NCI-H524 treated with DMSO at 0.1 percent for 48 hours (cell line): ENCODE measurements at places on chromosomes 2 and 18.

DNA sequence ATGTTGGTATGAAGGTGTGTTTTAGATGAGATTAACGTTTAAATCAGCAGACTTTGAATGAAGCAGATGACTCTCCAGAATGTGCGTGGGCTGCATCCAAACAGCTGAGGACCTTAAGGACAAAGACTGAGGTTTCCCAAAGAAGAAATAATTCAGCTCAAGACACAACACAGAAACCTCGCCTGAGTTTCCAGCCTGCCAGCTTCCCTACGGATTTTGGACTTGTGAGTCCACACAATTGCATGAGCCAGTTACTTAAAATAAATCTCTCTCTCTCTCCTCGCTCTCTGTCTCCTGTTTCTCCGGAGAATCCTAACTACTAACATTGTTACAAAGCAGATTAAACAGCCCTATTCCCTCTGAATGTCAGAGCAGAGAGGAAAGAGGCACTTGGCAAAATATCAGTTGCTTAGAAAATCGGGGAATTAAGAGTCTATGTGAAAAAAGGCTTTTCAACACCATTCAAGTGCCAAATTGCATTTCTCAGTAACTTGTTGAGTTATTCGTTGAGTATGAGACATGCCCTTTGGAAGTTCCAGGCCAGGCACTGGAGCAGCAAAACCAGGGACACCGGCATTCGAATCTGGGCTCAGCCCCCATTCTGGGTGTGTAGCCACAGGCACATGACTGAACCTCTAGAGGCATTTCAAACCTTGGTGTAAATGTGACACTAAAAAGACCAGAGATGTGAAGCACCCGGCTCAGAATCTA, 174.6 kb upstream of the PID1 start:
- DNase-seq: no peak

- no peak for DNase-seq
Observed at GRCh38 chr2:239793086-239793485, 232.1 kb downstream of the NDUFA10 start.

GRCh38 chr2:104474716-104475115, 379.2 kb upstream of the POU3F3 start:
- no peak for DNase-seq

DNA sequence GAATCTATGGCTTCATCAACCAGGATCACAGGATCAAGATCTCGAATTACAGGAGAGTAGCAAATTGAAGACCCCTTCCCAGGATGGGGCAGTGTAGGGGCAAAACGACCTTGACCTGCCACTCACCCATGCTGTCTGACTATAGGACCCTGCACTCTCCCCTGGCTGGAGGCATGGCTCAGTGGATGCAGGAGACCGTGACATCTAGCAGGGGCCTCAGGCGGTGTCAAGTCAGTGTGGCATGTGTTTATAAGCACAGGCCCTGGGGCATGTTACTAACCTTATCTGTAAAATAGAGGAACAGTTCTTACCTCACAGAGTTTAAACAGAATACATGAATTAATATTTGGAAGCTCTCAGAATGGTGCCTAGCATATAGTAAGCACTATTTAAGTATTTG, 3.5 kb downstream of the HAAO start:
- DNase-seq: no peak

GRCh38 chr2:168030862-168031624, 216.4 kb downstream of the STK39 start:
- no peak for DNase-seq

DNA sequence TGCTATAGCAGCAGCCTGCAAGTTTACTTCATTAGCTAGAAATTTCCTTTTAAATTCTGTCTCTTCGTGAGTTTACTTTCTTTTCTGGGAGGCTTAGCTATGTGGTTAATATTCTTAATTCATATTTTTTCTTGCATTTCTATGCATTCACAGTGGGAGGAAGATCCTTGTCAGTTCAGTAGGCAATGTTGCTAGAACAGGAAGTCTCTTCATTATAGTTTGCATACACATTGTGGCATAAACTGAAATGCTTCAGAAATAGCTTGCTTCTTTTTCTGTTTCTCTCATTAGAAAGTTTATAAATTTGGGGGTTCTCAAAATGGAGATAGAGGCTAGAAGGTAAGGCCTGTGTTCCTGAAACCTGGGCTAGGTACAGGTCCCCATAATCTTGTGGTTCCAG, 8.1 kb upstream of the ARHGAP15 start:
- no peak for DNase-seq

GRCh38 chr2:28052691-28053090, 162.2 kb downstream of the BABAM2 start:
- no peak for DNase-seq

GRCh38 chr18:51051105-51051712, 21.2 kb downstream of the SMAD4 start:
- DNase-seq: no peak

DNA sequence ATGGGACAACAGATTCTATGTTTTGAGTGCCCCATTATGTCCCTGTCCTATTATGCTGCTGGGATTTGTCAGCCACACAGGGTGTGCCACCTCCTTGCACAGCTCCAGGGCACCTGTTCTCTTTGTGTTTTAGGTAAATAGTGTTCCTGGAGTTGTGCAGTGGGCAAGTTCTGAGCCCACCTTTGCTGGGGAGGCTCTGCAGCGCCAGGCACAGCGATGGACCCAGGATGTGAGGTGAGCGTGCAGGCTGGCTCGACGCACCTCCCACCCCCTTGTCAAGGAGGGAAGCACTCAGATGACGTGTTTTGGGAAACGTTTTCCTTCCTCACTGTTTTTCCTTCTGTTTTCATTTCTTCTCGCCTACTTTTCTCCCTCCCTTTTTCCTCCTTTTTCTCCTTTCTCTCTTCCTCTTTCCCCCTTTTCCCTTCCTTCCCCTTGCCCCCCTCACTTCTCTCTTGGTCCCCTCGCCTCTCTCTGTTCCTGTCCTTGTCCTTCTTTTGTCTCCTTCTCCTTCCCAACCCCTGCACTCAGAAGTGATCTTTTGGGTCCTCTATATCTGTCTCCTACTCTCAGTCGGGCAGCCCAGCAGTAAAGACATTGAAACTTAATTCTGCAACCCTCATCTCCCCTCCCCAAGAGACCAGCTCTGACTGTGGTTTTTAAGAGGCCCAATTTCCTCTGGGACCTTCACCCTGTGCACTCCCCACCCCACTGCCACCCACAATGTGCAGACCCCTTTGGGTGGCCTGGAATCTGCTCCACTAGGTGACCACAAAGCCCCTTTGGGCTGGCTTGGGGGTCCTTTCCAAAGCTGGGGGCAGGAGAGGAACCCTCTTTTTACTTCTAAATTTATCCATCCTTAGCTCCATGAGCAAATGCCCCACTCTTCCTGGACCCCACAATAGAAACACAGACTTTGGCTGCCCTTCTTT, 104.0 kb downstream of the MCFD2 start:
- DNase-seq: no peak

- DNase-seq: no peak
Observed at GRCh38 chr2:132670496-132671150, 618 bp upstream of the LYPD1 start.

DNA sequence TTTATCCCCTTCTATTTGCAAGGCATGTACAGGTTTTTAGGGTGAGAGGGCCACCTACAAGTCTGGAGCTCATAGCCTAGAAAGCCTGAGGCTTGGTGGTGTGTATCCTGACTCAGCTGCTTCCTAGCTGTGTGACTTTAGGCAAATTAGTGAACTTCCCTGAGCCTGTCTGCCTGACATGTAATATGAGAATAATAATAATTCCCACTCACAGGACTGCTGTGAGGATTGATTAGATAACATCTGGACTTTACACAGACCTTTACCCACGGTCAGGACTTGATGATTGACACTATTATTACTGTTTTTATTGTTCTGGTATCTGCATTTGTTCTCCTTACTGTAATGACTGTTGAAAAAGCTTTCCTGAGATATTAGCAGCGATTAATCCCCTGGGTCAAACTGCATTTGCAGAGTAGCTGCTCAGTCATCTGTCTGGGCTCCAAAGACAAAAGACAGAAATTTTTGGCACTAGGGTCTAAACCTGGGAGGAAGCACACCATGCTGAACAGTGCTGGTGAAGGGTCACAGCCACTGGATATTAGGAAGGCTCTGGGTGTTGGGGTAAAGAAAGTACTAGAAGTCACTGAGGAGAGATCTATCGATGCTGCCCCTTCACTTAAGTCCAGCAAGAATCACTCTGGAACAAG, 276.5 kb upstream of the FN1 start:
- no peak for DNase-seq

GRCh38 chr18:44758861-44759631, 78.4 kb downstream of the SETBP1 start:
- no peak for DNase-seq

DNA sequence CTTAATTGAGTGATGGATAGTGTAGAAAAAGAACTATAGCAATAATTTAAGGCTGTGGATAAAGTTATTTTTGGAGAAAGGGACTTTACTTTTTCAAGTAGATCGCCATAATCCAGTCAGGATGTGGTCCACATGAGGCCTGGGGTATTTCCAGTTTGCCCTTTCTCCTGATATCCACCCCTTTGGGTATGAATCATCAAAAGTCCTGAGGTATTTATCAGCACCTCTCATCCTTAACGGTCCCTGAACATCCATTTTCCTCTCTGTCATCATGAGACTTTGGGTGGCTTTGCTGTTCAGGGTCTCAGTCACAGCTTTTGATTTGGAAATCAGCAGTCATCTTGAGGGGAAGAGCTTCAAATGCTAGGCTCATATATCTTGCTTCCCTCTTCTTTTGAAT, 39.3 kb upstream of the ELAC1 start:
- no peak for DNase-seq

- DNase-seq: no peak
Observed at GRCh38 chr18:905307-905947, 756 bp downstream of the ADCYAP1 start.

DNA sequence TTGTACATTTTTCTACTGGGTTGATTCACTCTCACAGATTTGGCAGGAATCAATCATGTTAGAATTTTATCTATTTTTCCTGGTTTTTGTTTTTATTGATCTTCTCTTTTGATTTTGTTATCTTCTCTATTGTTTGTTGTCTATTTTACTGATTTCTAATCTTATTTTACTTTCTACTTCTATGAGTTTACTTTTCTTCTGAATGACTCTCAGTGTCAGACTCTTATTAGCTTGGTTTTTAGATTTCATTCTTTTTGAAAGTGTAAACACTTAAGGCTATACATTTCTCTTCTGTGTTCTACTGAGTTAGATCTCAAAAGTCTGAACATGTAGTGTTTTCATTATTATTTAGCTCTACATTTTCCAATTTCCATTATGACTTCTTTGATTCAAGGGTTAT, 47.1 kb downstream of the THOC1 start:
- no peak for DNase-seq

GRCh38 chr18:35616664-35617423, 35.3 kb downstream of the GALNT1 start:
- no peak for DNase-seq

DNA sequence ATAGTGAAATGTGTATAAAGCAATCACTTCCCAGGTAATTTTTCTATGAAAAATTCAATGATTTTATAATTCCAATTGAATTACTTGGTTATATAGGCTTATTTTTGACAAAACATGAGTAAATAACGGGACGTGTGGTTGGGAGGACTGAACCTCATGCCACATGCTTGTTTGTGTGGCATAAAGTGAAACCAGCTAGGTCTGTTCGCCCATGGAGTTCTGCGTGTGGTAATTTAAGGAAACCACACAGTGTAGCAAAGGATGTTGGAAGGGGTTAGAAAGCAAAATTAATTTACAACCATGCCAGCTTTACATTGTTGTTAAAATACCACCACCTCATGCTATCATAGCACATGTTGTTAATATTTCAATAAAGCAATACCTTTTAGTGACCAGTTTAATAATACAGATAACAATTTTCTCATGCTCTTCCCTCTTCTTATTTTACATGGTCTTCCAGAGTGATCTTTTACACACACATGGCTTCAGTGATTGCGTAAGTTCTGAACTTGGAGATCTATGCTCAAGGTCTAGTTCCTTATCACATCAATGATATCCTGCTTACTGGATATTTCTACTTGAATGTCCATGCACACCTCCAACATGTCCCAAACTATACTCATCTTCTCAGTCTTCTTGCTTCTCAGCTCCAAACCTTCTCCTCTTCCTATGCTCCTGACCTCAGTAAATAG, 156.4 kb upstream of the ITGA4 start:
- no peak for DNase-seq

- DNase-seq: no peak
Observed at GRCh38 chr18:13232086-13232917, 13.7 kb downstream of the LDLRAD4 start.

DNA sequence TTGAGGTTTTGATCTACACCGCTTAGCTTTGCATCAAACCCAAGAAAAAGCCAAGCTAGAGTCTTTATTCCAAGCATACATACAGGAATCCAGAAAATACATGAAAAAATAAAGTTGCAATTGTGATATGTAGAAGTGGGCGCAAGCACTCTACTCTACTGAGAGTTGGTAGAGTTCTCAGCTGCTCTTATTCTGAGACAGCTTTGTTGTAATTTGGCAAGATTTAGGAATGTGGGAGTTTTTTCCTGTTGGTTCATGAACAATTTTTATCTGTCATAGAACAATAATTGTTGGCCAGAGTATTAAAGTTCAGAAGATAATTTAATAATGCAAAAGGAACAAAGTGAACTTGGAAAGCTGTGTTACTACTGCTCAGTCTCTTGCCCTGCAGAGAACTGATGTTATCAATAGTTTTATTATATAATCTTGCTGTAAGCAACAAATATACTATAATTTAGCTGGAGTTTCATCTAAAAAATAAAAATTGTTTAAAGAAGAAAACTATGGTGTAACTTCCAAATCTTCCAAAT, 302.0 kb upstream of the RND3 start:
- no peak for DNase-seq

- no peak for DNase-seq
Observed at GRCh38 chr2:191611614-191612013, 66.3 kb upstream of the NABP1 start.

DNA sequence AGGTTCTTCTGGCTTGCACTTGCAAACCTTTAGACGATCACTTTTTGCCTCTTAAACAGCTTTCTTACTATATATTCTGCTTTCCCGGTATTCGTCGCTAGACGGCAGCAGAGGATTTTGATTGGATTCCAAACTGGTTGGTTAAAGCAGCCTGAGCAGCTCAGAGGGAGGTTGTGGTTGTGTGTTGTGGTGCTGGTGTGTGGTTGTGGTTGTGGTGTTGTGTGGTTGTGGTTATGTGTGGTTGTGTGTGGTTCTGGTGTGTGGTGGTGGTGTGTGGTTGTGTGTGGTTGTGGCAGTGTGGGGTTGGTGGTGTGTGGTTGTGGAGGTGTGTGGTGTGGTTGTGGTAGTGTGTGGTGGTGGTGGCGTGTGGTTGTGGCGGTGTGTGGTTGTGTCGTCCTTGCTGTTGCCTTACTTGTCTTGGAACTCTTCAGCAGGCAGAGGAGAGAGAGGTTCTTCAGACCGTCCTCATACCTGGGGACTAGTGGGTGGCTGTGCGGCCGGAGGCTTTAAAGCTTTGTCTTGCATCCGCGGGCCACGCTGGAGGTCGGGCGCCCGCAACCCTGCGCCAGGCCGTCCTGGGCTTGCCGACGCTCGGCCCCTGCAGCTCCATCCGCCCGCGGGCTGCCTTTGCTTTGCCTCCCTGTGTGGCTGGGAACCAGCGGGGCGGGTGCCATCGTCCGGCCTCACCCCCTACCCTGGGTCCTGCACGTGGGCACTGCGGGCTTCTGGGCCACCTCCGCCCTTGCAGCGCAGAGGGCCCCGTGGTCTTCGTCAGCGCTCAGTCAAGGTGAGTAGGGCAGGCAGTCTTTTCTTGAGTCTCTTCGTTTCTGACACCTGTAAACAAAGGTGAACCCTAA, 190.8 kb downstream of the ARHGAP28 start:
- no peak for DNase-seq
